ENCODE measurements at places on chromosomes 13 and 19.
A peak's percentile ranks its signal among the peaks of the same experiment; 100 is the strongest.

GRCh38 chr19:33261511-33262189, 36.0 kb upstream of the SLC7A10 start:
- DNase-seq: no peak

DNA sequence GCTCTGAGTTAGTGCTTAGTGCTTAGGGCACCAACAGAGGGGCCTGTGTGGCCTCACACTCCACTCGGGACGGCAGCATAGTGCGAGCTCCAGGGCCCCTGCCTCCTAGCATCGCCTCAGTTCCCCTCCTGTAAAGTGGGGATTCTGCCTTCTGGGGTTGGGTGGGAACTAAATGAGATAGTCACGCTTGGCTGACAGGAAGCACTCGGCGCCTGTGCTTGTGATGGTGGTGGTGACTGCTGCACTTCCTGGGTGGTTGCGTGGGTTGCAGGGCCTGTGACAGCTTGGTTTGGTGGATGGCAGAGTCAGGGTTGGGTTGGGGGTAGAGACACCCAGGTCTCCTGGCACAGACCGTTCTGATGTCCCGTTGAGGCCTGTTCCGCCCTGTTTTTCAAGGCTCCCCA, 7.7 kb downstream of the PLEKHF1 start:
- DNase-seq: peak; percentile 82

DNA sequence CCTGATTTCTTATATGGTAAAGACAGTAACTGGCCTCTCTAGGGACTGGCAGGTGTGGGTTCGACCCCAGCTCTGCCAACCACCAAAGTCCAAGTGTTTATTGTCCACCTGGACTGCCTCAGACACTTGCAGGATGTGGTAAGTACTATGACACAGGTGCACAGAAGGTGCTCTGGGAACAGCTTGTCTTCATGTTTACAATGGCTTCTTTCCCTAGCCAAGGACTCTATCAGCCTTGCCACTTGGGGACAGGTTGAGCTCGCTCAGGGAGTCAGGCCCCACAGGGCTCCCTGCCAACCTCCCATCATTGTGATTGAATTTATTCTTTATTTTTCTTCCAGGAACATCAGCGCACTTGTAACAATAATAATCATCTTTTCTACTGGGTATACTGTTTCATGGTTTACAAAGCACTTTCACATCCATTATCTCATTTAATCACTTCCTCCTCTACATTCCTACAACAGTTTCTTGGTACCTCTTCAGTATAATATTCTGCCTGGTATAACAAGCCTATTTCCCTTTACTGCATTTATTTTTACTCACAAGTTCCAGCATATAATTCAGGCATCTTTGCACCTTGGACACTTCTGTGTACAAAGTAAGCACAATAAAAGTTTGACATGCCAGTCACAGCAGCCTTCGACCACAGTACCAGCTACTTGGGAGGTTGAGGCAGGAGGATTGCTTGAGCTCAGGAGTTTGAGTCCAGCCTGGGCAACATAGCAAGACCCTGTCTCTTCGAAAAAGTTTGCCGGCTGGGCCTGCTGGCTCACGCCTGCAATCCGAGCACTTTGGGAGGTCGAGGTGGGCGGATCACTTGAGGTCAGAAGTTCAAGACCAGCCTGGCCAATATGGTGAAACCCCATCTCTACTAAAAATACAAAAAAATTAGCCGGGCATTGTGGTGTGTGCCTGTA, 24.2 kb upstream of the GATAD2A start:
- no peak for DNase-seq

GRCh38 chr13:37074703-37075102, 15.2 kb upstream of the SUPT20H start:
- DNase-seq: no peak

DNA sequence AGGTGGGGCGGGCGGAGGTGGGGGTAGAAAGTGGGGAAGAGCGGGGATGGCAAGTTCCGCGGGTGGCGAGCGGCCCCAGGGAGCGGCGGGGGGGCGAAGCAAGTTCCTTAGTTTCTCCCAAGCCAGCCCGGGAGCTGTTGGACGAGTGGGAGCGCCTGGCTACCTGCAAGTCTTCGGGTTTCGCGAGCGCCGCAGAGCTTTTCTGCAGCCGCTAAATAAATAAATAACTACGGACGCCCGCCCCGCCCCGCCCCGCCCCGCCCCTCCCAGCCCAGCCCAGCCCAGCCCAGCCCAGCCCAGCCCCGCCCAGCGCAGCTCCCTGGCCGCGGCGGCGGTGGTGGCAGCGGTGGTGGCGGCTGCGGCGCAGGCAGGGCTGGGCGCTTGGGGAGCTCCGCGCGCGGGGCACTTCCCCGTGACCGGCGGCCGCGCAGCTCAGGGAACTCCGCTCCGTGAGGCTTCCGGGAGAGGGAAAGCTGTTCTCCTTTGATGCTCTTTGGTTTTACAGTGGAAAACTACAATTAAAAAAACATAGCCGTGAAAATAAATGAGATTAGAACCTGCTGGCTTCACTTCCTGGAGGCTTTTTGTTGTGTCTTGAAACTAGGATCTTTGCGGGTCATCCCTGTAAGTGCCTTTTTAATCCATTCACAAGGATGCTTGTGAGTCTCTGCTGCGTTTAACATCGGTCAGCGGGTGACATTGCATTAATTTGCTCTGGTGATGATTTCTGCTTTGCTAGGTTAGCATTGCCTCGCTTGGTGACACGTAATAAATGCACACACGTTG, at the start of gene UBE2L5:
UBE2L5 (plus strand) TSS at position 440 of the 786 bp plus-strand sequence. CDS start 5,498 bp downstream, outside the sequence.
- peak; percentile 66 for DNase-seq

DNA sequence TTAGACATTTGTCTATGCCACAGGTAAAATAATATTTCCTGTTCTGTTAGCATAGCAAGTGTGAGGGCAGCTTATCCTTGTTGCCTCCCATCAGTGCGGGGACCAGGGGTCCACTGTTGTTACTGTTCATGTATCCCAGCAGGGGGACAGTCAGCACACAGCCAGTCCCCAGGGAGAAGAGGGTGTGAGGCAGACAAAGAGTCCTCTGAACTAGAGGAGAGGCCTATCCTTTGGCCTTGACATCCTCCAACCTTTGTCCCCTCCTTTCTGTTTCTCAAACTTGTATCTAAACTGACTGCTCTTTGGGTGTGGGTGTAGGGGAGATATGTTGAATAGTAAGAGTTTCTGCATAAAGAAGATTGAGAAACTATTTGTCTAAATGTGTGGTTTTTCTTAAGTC, 2.9 kb upstream of the GPR18 start:
- no peak for DNase-seq

Data from stimulated activated CD4-positive, alpha-beta T cell treated with anti-CD3 and anti-CD28 coated beads, Interleukin-4, amount 100 ng/mL, for 1 hour (primary cell).